AG09309 (cell line): ENCODE measurements at places on chromosomes 4 and X.

- DNase-seq = no peak
Measured at GRCh38 chr4:70927502-70928137, 25.5 kb downstream of the MOB1B start.

GRCh38 chr4:101833480-101833879 lies 43.0 kb downstream of the BANK1 start:
- DNase-seq = no peak

- peak; percentile 4 for DNase-seq
Measured at GRCh38 chr4:100391863-100392262, 126.0 kb downstream of the EMCN start.

DNA sequence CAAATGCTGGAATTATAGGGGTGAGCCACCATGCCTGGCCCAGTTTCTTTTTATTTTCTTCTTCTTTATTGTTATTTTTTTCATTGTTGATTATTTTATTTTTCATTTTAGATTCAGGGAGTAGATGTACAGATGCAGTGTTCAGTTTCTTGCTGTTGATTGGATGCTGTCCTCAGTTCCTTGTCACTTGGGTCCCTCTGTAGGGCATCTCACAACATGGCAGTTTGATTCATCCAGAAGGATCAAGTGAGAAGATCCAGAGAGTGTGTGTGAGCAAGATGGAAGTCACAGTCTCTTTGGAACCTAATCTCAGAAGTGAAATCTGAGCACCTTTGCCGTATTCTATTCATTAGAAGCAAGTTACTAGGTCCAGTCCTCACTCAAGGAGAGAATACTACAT lies 20.9 kb downstream of the HMGB3 start:
- DNase-seq = no peak

GRCh38 chr4:95410387-95410977 lies 138.3 kb downstream of the UNC5C start:
- no peak for DNase-seq

DNA sequence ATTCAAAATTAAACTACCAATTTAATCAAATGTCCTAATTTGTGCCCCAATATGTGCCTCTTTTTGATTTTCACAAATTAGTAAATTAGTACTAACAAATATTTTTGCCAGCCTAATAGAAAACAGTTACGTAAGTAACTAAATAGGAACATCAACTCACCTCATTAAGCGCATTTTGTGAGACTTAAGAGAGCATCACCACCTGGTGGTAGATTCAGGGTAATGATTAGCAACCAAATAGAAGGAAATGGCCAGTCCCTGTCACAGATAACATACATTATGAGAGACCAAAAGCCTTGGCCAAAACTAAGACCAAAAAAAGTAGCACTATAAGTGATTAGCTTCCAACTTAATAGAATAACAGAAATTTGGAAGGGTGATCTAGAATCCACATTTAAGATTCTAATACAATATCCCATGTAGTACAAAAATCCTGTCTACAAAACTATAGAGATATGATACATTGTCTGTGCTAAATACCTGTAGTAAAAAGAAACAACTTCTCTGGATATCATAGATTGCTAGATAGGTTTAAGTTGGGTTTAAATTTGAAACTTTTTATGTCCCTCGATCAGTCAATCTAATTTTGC lies 46.7 kb downstream of the C4orf46 start:
- peak; percentile 49 for DNase-seq

DNA sequence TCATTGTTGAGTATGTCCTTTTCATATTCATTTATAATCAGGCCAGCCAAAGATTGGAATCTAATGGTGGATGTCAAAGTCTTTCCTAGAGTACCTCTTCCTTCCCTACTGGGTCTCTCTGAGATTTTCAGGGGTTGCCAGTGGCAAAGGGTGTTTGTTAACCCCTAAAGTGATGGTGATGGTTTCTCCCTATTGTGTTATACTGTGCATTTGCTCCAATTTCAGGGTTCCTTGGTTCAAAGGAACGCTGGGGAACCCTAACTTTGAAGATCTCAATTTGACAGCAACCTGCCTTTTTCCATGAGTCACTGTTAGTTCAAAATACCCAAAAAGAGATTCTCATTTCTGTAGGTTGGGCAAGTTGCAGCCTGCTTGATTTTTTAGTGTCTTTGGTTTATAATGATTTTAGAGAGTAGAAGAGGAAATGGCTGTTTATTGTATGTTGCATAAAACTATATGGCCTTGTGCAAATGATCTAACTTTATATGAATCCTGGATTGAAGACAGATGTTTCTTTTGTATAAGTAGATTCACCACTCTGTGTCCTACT lies 23.0 kb downstream of the GAB1 start:
- DNase-seq = no peak

DNA sequence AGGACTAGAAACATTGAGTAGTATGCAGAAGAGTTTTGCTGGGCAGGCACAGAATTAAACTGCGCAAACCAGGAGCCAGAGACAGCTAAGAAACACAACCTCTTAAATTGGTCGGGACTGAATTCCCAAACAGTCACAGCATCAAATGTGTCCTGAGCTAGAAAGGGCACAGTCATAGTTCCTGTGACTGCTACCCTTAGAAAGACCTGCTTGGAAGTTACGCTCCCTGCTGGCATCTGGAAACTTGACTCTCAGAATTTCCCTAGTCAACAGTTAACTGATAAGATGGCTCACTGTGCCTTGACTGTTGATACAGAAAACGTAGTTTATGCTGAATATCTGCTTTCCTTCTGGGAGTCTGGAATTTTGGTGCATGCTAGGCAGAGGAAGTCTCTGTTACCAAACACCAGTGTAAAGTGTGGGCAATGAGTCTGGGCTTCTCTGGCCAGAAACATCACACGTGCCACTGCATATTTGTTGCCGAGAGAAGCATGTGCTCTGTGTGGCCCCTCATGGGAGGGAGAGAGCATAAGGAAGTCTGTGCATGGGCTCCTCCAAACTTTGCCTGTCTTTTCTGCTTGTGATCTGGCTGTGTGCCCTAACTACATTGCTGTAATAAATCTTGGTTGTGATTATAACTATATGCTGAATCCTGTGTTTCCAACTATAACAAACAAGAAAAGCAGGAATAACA lies 11.6 kb upstream of the EOLA2 start:
- no peak for DNase-seq

- DNase-seq = peak; percentile 89
Measured at GRCh38 chr4:119113033-119113655, 22.5 kb upstream of the MYOZ2 start.

DNA sequence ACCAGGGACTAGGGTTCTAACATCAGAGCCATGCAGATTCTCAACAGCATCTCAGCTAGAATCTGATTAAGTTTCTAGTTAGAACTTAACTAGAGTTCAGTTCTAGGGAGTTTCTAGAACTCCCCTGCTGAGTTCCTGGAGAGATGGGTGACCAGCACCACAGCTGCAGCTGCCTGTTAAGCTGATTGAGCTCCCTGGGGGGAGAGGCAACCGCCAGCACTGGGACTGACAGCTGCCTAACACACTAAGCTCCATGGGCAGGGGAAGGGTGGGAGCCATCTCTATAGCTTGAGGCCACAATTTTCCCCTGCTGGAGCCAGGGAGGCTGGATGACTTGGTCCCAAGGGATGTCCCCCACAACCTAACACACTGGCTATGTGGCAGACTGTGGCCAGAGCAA lies 84.2 kb downstream of the CHIC1 start:
- DNase-seq = no peak

GRCh38 chr4:184843984-184844554 lies 18.3 kb upstream of the ACSL1 start:
- no peak for DNase-seq

GRCh38 chr4:121765368-121765705 lies 373 bp upstream of the SMIM43 start:
- no peak for DNase-seq

DNA sequence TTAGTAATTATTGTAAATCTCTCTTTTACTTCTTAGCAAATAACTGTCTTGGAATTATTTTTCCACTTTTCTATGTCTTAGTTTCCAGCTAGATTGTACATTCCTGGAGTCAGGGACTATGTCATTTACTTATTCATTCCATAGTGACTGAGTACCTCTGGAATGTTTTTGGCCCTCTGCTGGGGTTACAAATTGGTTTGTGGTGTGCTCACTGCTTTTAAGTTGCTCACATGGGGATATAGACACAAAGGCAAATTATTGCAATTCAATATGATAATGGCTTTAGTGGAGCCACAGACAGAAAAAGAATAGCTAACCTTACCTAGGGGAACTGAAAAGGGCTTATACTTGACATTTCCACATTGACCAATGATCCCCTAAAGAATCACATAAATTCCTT lies 63.7 kb upstream of the PDGFRA start:
- DNase-seq = peak; percentile 84

GRCh38 chr4:38169524-38169923 lies 209.3 kb downstream of the PTTG2 start:
- DNase-seq = no peak

- no peak for DNase-seq
Measured at GRCh38 chr4:10173754-10174749, 57.5 kb upstream of the WDR1 start.

DNA sequence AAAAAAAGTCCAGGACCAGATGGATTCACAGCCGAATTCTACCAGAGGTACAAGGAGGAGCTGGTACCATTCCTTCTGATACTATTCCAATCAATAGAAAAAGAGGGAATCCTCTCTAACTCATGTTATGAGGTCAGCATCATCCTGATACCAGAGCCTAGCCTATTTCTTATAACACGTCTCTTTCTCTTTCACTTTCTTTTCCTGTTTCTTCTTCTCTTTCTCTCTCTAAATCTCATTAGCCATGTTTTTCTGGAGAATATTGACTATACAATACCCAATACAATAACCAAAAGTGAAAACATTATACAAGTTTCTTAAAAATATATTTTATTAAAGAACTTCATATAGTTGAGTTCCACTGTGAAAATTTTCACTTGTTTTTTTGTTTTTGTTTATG lies 1154.9 kb upstream of the PCDH7 start:
- DNase-seq = no peak

GRCh38 chr4:73867783-73868182 lies 1.4 kb upstream of the CXCL1 start:
- no peak for DNase-seq

- no peak for DNase-seq
Measured at GRCh38 chr4:6695660-6696610, 2.3 kb downstream of the S100P start.

- DNase-seq = no peak
Measured at GRCh38 chr4:149293046-149293649, 522.5 kb downstream of the IQCM start.

DNA sequence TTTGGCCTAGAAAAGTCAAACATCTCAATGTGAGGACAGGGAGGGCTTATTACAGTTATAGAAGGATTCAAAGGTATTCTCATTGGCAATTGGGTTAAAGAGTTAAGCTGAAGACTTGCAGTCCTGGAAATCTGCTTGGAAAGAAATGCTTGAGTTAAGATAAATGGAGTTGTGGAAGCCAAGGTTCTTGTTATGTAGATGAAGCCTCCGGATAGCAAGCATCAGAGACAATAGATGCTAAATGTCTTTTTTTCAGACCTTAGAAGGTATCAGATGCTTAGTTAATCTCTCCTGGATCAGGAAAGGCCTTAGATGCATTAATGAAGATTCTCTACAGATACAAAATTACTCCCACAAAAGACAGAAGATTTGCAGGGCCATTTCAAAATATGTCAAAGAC lies 299.3 kb downstream of the CFAP47 start:
- DNase-seq = no peak

- no peak for DNase-seq
Measured at GRCh38 chr4:17475481-17475880, 36.4 kb downstream of the QDPR start.

- no peak for DNase-seq
Measured at GRCh38 chr4:128728190-128728589, 81.3 kb upstream of the JADE1 start.

DNA sequence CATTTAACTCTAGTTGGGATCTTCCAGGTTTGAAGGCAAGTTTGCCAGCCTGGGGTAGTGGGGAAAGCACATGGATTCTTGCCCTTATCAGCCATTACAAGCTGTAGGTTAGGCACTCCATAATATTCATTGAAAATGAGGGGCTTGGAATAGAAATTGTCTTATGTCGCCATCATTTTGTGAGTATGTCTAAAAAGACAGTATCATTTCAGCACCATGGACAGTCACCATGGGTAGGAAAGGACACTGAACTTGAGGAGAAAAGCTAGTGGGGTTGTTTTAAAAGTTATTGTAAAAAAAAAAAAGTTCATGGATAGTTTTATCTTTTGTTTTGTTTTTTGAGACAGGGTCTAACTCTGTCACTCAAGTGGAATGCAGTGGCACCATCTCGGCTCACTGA lies 356.1 kb downstream of the HNRNPD start:
- no peak for DNase-seq

GRCh38 chr4:10108818-10109783 lies 7.5 kb downstream of the WDR1 start:
- no peak for DNase-seq

- no peak for DNase-seq
Measured at GRCh38 chrX:38500141-38500540, 61.2 kb upstream of the TSPAN7 start.

- no peak for DNase-seq
Measured at GRCh38 chr4:127782275-127783025, at the start of gene HSPA4L. TSS of gene HSPA4L (plus strand) at chr4:127782322. CDS start at chr4:127782551, 229 bp downstream.

- DNase-seq = no peak
Measured at GRCh38 chr4:152864361-152864760, 71.8 kb upstream of the FHDC1 start.

DNA sequence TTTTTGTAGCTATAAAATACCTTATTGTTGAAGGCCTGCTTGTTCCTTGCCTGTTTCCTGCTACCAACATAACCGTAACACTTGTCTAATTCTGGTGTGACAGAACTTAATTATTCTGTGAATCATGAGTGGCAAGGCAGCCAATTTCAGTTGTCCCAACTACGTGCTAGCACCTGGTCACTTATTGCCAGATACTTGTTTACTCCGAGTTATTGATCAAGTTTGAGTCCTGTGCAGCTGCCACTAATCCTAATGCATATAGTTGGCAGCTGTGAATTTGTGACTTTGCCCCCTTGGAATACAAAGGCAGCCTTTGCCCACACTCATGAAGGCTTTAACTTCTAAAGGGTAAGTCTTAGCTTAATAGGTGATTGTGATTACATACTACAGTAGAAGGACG lies 7.8 kb upstream of the RNF128 start:
- no peak for DNase-seq

GRCh38 chr4:21819086-21819485 lies 129.5 kb downstream of the KCNIP4 start:
- DNase-seq = no peak

- no peak for DNase-seq
Measured at GRCh38 chr4:133452678-133453077, 303.6 kb downstream of the PCDH10 start.

DNA sequence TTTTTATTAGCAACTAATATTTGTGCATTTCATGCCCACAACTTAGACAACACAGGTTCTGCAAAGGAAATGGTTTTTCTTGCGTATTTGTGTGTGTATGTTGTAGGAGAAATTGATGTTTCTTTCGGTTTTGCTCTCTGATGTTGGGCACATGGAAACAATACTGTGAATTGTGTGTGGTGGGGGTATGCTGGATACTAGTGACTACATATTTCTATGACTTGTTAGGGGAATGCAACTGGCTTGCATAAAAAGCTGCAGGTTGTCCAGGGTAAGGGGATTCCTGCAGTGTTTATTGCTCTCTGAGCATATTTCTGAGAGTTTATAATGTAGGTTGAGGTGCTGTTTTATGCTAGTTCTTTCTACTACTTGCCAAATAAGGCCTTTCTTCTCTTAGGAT lies 11.6 kb downstream of the DLG3 start:
- DNase-seq = no peak
